ENCODE measurements at places on chromosomes 5 and 9.

DNA sequence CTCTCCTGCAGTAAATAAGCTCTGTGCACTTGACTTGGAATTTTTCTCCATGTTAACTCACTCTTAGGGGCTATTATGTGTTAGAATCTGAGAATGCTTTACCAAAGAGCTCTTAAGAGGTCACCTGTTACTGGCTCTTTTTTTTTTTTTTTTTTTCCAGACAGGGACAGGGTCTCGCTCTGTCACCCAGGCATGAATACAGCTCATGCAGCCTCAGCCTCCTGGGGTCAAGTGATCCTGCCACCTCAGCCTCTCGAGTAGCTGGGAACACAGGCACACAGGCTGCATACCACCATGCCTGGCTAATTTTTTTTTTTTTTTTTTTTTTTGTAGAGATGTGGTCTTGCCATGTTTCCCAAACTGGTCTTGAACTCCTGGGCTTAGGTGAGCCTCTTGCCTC lies 22.1 kb downstream of the HMGXB3 start:
- no peak for DNase-seq

DNA sequence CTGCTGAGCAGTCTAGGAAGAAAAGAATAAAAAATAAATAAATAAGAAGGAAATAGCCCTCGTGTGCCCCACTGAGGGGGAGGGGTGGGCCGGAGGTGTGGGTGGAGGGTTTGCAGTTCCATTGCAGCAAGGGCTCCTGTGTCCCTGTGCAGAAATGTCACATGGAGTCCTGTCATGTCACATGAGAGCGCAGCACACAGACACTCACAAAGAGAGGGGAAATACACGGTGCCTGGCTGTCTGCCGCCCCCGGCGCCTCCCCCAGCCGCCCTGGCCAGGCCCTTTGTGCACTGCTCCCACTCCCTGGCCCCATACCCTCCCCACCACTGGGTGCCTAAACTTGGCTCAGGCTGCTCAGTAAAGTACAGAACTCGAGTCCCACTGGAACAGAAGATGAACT lies 55.6 kb upstream of the SPTLC1 start:
- DNase-seq: no peak

- no peak for DNase-seq
Observed at GRCh38 chr5:77795268-77795667, 19.1 kb upstream of the TBCA start.

- no peak for DNase-seq
Observed at GRCh38 chr5:72556351-72557166, 49.3 kb upstream of the ZNF366 start.

DNA sequence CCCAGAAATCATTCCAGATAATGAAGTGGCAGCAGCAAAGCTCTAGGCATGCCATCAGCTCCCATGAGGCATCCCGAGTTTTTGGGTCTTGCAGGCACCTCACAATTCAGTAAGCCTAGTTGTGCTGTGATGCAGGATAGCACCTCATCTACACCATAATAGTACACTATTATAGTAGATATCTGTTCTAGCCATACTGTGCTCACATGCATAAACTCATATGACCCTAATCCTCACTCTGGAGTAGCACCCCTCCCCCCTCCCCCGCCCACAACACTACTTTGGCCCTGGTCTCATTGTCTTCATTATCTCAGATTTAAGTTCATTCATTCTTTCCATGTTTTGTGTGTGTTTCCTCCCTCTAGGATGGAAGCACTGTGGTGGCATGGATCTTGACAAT lies 102.5 kb upstream of the PITX1 start:
- DNase-seq: no peak

GRCh38 chr9:19969721-19970120 lies 180.9 kb upstream of the SLC24A2 start:
- DNase-seq: no peak

GRCh38 chr5:97847920-97848631 lies 665.0 kb upstream of the RIOK2 start:
- no peak for DNase-seq

DNA sequence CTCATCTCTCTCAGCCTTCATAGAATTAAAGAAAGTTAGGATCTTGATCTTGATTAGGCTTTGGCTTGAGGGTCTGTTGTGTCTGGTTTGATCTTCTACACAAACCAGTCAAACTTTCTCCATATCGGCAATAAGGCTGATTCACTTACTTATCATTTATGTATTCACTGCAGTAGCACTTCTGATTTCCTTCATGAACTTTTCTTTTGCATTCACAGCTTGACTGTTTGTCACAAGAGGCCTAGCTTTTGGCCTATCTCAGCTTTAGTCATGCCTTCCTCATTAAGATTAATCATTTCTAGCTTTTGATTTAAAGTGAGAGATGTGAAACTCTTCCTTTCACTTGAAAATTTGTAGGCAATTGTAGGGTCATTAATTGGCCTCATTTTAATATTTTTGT lies 62.8 kb downstream of the SH3RF2 start:
- DNase-seq: no peak

DNA sequence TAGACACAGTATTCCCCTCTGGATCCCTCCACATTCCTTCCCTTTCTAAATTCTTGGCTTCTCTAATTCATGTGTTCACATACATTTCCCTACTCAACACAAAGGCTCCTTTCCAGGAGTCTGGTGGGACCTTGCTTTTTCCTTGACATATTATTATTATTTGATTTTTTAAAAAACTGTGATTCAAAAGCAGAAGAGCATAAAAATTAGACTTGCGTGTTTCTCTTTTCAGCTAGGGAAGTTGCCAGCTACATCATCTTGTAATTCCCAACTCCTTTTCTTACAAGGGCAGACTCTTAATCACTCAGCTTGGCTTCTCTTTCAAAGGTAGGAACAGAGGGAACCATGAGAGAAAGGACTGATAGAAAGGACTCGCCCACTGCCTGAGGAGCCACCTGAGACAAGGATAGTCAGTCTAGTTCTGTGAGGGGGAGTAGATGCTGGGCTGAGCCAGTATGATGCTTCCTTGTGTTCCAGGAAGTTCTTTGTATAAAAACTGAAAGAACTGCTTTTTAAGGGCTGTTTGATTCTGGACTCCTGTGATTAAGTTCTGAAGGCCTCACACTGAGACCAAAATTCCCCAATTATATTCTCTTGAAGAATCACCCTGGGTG lies 51.0 kb upstream of the DPYSL3 start:
- DNase-seq: no peak
